Stimulated activated CD4-positive, alpha-beta T cell treated with anti-CD3 and anti-CD28 coated beads, Interleukin-4, amount 100 ng/mL, for 4 hours (primary cell): ENCODE measurements at places on chromosomes 7 and 10.
A peak's percentile ranks its signal among the peaks of the same experiment; 100 is the strongest.

DNA sequence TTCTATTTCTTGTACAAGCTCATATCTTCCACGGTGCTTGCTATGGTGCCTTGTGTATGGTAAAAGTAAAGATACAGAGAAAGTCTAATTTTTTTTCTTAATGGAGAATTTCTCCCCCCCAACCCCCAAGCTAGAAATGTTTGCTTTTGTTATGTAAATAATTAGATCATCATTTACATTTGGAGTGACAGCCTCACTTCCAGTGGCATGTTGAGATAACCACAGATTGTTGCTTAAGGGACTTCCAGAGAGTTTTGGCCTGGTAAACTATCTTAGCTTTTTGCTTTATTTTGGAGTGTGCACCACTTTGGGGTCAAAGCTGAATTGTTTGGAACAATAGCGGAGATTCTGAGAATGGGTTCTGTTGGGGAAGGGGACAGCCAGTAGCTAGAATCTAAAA lies 129.7 kb downstream of the ZNF365 start:
- DNase-seq: no peak

- no peak for DNase-seq
Observed at GRCh38 chr7:43921423-43921822, 4.8 kb upstream of the UBE2D4 start.

DNA sequence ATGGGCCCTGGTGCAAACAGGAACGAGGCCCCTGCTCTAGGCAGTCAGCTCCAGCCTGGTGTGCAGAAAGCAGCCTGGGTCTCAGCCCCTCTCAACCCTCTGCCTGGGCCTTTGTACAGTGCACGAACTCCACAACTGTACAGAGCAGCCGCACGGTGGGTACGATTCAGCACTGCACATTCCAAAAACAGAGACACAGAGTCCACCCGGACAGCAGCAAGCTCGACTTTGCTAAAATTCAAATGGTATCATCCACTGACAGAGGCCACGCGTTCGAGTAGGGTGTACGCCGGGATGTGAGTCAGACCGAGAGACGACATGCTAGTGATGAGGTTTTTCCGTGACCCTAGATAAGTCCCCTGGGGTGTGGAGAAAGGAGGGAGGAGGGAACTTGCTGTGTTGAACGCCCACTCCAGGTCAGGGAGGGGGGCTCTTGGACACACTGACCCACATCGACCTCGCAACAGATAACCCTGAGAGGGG lies 65.6 kb upstream of the PDGFA start:
- peak; percentile 80 for DNase-seq

DNA sequence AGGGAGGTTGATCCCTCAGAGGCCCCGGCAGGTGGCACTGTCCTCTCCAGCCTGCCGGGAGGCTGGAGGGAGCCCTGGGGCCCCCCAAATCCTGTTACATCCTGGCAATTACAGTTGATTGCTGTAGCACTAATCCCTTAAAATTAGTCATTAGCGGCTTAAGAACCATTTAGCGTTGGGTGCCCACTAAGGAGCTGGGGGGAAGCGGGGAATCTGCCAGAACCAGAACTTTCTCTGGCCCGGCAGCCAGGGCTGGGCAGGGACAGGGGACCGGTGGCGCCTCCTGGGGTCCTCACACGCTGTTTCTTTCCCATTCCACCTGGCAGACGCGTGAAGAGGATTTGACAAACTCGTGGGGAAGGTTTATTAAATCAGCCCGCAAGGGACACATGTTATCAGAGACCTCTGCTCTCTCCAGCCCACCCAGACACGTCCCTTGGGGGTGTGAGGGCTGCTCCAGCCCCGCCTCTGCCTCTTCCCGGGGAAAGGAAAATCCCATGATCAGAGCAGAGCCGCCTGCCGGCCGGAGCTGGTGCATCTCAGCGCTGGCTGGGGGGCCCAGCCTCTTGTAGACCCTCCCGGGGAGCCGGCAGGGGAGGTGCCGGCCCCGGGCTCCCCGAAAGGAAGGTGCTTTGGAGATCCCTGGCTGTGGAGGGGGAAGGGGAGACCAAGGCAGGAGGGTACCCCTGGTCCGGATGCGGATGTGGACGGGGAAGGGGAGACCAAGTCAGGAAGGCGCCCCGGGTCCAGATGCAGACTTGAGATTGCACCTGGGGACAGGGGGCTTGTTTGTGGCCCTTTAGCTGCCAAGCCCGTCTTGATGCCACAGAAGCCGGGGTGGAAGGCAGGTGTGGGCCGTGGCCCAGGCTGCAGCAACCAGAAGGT lies 142.7 kb downstream of the ELFN1 start:
- no peak for DNase-seq

- DNase-seq: no peak
Observed at GRCh38 chr10:35219292-35219691, 92.6 kb downstream of the CREM start.

DNA sequence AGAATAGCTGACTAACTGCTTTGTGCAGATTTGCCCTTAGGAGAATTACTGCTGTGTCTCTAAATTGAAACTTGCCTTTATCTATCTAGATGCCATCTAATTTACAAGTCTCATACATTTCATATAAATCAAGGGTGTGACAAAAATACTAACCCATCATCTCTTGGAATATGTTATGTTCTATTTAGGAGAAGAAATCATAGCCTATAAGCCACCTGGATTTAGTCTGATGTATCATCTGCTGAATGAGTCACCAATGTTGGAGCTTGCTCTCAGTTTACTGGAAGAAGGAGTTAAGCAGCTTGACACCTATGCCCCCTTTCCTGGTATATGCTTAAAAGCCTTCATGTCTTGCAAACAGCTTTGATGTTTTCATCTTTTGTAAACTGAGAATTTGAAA lies 43.5 kb downstream of the NUP205 start:
- no peak for DNase-seq

GRCh38 chr7:18082169-18082568 lies 54.5 kb upstream of the PRPS1L1 start:
- no peak for DNase-seq

DNA sequence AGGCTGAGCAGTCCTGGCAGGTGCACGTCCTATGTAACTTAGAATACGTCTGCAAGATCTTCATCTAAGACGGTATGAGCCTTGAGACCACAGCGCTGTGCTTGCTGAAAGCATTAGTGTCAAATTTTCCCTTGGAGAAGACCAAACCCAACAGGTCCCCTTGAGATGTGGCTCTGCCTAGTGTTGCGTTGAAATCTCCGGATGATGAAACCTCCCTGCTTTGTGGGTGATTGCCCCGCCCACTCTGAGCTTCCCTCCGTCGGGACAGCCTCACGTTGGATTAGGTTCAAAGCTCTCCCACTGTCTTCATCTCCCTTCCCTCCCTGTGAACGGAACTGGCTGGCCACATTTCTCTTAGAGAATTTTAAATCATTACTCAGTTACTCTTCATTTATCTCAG lies 102.0 kb downstream of the ADARB2 start:
- DNase-seq: no peak

DNA sequence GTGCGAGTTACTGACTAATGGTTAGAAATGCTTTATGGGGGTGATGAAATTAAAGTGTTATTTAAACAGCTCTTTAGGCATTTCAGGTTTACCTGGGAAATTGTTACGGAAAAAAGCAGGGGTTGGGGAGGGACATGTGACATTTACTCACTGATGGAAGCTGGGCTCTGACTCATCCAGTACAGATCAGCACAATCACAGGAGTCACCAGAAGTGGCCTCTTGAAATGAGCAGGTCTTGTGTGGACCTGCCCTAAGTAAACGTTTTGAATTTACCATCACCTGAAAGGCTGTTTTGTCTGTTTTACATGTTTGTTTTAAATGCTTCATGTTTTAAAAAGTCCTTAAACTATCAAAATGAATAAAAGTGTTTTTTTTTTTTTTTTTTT lies 2.3 kb downstream of the GLRX3 start:
- DNase-seq: no peak

GRCh38 chr10:44389150-44389549 lies 4.3 kb upstream of the CXCL12 start:
- DNase-seq: no peak

DNA sequence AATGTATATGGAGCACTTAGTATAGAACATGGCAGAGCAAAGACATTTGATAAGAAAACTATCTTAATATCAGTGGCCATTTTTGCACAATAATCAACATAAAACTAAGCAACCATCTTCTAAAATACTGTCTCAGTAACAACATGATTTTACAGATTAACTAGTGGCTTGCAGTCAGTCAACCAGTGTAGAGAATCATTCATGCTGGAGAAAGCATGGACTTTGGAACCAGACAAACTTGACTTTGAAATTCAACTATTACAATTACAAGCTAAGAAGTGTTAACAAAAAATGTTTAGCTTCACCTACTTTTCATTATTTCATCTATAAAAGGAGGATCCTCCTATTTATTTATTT lies 27.7 kb downstream of the CUBN start:
- no peak for DNase-seq

DNA sequence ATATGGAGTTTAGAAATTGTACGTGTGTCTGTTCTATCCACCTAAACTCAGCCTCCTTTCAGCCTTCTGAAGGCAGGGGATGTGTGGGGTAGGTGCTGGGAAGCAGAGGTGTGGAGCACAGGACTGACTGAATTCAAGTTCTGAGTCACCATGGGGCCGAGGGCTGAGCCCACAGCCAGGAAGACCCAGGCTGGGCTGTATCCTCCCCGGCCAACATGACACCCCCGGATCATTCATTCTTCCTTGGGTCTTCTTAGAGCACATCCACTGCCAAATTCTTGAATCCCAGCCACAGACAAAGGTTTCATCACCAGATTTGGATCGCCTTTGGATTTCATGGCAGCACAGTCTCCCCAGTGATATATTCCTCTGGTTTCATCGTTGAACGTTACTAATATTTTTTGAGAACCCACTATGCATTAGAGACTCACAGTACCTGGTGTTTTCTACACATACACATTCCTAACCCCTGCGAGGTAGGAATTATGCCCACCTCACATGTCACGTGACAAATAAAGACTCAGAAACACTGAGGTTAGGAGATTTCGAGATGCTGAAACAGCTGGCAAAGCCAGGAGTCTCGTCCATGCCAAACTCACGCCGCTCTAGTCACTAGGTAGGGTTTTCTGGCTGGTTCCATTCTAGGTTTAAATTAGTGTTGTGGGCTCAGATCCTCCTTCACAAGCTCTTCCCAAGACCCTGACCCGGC lies 26.9 kb downstream of the CCDC3 start:
- DNase-seq: no peak

DNA sequence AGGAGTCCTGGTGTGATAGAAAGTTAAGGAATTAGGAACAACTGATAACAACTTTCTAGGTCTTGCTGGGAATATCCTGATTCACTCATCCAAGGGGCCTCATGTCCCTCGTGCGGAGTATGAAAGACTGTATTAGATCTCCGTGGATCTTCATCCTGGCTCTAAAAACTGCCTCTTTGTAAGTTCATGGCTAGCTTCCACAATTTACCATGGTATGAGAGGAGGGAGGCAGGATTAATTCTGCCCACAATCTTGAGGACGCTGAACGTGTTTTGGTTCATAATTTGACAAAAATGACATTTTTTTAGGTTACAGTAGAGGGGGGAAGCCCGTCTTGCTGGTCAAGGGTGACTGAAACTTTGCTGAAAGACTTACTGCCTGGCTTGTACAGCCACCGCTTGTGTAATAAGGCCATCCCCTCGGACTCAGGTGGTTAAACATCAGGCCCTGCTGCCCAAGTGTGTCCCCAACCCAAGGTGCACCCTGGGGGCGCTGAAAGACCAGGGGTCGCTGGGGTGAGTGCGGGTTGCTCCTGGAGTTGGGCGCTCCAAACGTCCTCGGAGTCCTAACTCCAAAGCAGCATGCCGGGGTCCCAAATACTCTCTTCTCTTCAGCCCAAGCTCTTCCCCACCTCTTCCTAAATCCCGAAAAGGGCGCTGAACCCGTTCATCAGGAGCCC lies 733 bp downstream of the HIBADH start:
- no peak for DNase-seq

GRCh38 chr10:17965649-17966235 lies 14.0 kb downstream of the SLC39A12 start:
- no peak for DNase-seq

DNA sequence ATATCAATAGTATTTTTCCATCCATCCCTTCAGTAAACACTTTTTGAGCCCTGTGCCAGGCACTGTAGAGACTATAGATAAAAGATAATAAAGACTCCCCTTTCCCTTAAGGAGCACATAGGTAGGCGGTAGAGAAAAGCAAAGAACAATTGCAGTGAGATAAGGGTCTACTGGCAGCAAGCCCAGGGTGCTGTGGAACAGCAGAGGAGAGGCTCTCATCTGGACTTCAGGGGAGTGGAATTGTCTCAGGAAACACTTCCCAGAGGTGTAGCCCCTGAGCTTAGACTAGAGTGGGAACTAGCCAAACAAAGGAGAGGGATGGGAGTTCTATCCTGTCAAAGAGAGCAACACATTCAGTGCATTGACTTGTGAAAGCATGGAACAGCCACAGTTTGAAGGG lies 102.0 kb downstream of the NRF1 start:
- no peak for DNase-seq

DNA sequence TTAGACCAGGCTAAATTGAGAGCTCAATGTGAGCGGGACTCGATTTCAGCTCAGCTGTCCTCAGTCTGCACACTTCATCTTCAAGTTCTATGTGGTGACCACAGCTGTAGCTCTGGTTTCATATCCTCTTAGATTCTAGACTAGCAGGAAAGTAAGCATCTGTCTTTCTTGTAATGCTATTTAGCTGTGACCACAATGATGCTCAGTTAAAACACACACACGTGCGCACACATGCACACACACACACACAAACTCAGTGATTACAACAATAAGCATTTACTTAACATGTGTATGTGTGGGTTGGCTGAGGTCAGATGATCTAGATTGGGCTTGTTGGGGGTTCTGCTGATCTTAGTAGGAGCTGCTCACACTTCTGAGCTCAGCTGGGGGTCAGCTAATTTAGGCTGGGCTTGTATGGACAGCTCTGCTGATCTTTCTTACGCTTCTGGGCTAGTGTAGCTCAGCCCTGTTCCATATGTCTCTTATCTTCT lies 82.5 kb downstream of the ZNF365 start:
- no peak for DNase-seq

GRCh38 chr10:98644466-98644865 lies 197.7 kb upstream of the HPS1 start:
- no peak for DNase-seq

DNA sequence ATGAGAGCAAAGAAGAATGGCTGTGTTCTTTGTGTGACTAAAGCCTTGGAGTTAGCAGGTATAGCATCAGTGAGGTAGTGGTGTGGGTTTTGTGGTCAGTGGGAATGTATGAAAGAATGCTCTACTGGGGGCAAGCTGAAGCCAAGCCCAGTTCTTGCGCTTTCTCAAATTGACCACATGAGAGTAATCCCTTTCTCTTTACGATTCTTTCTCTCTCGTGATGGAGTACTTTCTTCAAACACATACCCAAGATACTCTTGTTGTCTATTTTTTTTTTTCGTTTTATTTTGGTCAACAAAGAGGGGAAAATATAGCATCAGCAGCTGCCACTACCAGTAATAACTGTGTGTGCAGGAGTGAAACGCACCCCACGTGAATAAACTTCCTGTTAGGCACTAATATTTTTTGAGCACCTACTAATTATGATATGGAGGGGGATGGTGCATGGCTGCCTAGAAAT lies 8.4 kb upstream of the PANK1 start:
- no peak for DNase-seq
